Left kidney (tissue), 8 donors: ENCODE measurements at places on chromosomes 6 and 20.

DNA sequence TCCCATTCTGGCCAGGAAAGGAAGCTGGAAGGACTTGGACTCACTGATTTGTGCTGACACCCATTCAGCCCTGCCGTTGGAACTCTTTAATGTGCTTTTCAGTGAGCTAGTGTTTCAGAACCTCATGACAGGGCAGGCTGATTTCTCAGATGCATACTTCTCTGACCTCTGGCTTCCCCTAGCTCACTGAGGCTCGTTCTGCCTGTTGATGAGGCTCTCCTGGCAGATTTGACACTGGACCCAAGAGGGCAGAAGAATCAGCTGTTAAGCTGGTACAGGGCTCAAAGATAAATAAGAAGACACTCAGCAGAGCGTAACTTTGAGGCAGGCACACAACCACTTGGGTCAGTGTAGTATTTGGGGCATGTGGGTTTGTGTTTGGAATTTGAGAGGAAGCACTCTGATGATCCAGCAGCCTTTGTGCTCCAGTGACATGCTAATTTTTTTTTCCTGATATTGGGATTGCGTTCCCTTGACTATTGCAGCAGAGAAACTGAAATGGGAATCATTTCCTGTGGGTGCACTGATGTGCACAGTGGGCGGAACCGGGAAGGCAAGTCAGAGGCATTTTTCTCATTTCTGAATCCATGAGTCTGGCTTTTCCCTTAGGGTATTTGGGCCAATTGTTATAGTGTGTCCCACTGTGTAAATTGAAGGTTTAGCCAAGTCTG is 80.2 kb downstream of the CARMIL1 start:
- no peak for DNase-seq

- DNase-seq = no peak
Observed at GRCh38 chr20:9211016-9211760, 142.3 kb downstream of the PLCB4 start.

DNA sequence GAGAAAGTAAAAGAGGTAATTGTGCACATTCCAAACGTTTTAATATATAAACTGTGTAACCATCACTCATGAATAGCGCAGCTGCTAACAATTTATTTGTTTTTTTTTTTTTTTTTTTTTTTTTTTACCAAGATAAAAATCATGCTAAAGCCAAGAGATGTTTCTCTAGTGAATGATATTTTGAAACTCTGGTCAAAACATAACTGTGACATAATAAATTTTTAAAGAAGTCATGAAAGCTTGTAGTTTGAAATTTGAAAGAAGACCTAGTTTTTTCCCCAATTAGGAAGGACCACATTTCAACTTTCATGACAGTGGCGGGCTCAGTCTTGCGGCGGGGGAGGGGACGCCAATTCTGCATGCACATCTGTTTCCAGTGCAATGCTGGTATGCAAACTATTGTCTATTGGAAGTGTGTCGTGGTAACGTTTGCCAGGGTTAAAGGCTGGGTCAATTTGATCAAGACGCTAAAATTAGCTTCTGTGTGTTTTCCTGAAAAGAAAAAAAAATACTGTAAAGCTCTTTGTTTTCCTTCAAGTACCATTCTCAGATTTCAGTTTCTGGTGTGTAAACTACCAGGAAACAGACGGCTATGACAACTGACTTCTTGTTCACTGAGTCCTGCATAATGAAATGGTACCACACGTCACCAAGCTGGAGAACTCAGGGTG is 211.9 kb downstream of the FOXC1 start:
- DNase-seq = no peak

GRCh38 chr20:13105039-13105438 is 96.3 kb downstream of the SPTLC3 start:
- no peak for DNase-seq

GRCh38 chr20:62083312-62083711 is 17.6 kb upstream of the TAF4 start:
- no peak for DNase-seq

DNA sequence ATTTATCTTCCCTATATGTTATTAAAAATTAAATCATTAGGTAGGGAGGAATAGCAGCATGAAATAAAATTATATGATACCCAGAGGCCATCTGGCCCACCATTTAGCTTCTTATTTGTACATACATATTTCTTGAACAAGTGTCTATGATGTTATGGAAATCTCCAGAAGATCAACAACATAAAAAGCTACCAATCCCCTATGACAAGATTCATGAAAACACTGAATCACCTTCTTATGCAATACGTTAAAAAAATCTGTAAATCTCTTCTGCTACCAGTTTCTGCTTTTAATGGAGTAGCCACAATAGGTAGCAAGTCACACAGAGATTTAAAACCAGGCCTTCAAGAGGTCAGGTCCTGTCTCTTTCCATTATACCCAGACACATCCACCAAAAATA is 125.8 kb upstream of the ENPP5 start:
- DNase-seq = no peak

GRCh38 chr20:54486585-54486984 is 11.2 kb downstream of the DOK5 start:
- DNase-seq = no peak

DNA sequence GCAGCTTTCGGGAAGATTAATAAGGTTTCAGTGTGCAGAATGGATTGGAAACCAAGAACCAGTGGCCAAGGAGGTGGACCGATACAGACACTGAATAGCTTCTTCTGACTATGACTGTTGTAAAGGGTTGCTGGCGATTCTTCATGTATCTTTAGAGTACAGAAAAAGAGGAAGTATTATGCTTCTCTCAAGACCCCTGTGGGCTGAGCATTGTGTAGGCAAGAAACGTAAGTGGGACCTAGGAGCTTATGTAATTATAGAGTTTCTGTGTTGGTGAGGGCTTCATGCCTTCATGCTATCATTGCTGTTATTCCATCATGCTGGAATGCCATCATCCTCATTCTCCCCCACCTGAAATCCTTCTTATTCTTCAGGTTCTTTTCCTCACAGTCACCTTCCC is 105.4 kb upstream of the AKIRIN2 start:
- no peak for DNase-seq

DNA sequence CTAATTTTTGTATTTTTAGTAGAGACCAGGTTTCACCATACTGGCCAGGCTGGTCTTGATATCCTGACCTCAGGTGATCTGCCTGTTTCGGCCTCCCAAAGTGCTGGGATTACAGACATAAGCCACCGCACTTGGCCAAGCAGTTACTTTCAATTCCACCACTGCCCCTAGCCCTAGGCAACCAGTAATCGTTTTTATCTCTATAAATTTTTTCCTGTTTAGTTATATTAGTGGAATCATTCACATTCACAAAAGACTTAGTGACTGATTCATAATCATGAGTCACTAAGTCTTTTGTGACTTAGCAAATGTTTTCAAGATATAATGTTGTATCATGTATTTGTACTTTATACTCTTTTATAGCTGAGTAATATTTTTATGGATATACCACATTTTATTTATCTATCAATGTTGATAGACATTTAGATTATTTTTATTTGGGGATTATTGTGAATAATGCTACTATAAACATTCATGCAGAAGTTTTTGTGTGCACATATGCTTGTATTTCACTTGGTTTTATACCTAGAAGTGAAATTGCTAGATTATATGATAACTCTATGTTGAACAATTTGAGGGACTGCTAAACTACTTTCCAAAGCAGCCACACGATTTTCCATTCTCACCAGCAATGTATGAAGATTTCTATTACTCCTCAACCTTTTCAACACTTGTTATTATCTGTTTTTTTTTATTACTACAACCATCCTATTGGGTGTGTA is 421.4 kb upstream of the ID4 start:
- DNase-seq = no peak

DNA sequence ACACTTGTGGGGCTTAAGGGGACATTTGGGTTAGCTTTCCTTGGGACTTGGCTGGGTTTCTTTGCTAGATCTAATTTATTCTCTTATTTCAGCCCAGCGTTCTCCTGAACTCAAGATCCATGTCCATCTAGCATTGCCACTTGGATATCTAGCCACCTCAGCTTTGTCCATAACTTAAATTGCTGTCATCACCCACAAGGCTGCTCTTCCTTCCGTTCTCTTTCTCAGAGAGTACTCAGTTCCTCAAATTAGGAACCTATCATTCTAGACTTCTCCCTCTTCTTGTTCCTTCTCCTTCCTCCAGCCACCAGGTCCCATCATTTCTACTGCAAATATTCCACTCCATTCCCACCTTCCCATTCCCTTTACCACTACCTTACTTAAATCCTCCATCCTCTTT is 4.3 kb downstream of the SMIM26 start:
- no peak for DNase-seq

DNA sequence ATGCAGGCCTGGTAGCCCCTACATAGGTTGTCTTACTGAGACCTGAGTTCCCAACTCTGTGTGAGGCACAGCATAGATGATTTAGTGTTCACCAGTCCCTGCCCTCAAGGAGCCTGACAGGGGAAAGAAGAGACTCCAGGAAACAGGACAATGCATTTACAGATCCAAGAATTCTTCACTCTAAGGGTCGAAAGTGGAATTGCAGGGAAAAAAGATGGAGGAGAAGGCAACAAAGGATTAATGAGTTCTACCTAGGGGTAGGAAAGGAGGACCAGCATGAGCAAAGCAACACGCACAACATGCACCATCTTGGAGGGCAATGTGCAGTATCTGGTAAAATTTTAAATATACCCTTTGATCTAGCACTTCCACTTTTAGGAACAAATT is 5.9 kb downstream of the SPAG4 start:
- no peak for DNase-seq

- no peak for DNase-seq
Observed at GRCh38 chr6:12392490-12392889, 102.3 kb downstream of the EDN1 start.
